ENCODE measurements at places on chromosomes 13 and 19.

- no peak for DNase-seq
Observed at GRCh38 chr13:93558637-93559036, 332.0 kb downstream of the GPC6 start.

DNA sequence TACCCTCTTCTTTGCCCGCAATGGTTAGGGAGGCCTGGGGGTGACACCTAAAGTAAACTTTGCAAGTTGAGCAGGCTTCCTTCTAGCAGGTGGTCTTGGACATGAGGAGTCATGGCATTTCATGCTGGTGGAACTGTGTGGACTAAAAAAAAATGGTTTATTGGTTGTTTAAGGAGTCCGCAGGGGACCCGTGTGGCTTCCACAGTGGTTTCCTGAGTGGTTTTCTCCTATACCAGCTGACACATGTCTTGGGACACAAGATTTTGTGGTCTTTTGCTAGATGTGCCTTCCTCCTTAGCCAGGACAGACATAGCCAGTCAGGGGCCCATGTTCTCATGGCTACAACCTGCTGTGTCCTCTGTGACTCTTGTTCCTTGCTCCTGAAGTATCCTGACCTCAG lies 1.5 kb downstream of the ZNF543 start:
- DNase-seq: no peak

DNA sequence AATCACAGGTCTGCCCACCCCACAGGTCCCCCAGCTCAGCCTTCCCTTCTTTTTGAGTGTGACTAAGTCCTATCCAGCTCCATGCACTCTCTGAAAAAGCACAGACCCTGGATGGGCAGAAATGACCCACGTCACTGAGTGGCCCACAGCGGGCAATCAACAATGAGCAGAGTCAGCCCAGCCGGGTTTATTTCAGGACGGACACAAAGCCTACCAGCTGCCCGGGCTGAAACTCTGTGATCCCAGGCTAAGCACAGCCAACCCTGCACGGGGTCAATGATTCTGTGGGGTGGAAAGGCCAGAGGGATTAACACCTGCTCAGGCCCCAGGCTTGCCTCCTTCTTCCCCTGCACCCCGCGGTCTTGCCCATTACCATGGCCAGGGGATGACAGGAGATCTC lies 8.4 kb downstream of the NAPA start:
- DNase-seq: no peak

DNA sequence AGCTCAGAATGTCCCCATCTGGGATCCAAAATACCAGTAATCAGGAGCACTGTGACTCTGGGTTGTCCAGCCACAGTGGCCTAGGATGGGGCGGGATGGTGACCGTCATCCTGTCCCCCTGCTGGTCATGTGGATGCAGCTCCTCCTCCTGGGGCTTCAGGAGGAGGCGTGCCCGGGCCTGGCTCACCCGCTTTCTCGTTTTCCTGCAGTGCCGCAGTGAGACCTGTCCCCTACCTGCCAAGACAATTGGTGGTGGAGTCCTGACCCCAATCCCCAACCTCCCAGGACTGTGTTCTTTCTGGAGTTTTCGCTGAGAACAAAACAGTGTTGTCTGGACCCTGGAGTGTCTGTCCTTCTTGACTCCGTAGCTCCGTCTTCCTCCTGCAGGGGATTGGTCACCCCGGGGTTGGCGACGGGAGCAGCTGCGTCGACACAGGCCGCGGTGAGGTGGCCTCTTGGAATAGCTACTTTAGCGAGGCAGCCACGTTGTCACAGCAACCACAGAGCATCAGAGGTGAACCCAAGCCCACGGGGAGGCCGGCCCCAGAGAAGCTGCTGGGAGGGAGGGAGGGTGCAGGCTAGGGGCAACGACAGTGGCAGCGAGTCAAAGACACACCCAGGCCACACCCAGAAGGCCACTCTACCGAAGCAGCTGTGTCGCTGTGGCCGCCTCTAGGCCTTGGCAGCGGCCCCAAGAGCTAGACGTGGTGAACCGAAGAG lies 10.2 kb upstream of the EMC10 start:
- DNase-seq: no peak

GRCh38 chr13:46632176-46632575 lies 79.2 kb downstream of the LRCH1 start:
- no peak for DNase-seq

GRCh38 chr13:64371045-64371444 lies 2859.1 kb downstream of the PCDH9 start:
- no peak for DNase-seq

- no peak for DNase-seq
Observed at GRCh38 chr19:33376423-33376822, 2.9 kb downstream of the CEBPG start.

DNA sequence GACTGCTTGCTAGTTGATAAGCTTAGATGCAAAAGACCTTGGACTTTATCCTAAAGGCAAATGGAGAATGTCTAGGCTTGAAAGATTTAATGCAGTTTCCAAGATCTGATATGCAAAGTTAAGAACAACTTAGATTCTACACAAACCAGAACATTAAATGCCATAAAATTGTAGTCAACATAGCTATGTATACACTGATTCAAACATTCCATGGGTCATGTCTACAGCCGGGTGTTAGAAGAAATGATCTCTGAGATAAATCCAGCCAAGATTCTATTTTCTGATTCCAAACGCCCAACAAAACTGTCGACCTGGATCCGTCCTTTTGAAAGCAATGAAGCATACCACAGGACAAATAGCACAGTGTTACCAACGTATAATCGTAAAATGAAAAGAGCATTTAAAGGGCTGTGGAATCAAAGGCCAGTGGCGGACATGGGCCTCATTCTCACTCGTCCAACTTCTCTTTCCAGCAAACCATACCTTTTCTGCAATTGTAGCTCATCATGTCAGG lies 52.7 kb downstream of the KCTD12 start:
- DNase-seq: no peak

DNA sequence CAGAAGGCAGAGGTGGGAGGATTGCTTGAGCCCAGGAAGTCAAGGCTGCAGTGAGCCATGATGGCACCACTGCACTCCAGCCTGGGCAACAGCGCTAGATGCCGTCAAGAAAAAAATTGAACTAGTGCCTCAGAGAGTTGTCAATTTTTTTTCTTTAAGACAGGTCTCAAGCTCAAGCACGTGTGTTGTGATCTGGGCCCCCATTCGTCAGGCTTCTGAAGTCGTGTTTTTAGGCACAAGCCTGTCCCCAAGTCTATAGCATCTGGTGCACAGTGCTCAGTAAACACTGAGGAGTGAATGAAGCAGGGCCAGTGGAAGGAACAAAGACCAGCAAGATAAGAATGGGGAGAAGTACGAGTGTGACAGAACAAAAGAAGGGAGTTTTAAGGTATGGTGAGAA lies 23.7 kb upstream of the LAMP1 start:
- no peak for DNase-seq

GRCh38 chr19:14434543-14435319 lies 1.6 kb downstream of the PKN1 start:
- DNase-seq: no peak

DNA sequence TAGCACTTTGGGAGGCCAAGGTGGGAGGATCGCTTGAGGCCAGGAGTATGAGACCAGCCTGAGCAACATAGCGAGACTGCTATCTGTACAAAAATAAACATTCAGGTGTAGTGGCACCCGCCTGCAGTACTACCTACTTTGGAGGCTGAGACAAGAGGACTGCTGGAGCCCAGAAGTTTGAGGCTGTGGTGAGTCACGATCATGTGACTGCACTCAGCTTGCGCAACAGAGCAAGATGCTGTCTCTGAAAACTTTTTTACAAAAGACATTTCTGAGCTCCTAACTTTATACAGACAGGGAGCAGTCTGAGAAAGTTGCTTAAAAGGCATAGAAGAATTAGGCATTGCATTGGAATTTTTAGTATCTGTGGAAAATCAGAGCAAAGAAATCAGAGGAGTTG lies 10.4 kb upstream of the TBC1D4 start:
- no peak for DNase-seq

DNA sequence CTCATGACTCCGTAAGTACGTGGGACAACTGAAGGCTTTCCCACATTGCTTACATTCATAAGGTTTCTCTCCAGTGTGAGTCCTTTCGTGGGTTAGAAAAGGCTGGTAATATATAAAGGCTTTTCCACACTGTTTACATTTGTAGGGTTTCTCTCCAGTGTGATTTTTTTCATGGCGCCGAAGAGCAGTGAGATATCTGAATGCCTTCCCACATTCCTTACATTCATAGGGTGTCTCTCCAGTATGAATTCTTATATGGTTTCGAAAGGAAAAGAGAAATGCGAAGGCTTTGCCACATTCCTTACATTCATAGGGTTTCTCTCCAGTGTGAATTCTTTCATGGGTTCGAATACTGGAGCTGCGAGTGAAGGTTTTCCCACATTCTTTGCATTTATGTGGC lies 29.5 kb downstream of the ZNF490 start:
- no peak for DNase-seq

DNA sequence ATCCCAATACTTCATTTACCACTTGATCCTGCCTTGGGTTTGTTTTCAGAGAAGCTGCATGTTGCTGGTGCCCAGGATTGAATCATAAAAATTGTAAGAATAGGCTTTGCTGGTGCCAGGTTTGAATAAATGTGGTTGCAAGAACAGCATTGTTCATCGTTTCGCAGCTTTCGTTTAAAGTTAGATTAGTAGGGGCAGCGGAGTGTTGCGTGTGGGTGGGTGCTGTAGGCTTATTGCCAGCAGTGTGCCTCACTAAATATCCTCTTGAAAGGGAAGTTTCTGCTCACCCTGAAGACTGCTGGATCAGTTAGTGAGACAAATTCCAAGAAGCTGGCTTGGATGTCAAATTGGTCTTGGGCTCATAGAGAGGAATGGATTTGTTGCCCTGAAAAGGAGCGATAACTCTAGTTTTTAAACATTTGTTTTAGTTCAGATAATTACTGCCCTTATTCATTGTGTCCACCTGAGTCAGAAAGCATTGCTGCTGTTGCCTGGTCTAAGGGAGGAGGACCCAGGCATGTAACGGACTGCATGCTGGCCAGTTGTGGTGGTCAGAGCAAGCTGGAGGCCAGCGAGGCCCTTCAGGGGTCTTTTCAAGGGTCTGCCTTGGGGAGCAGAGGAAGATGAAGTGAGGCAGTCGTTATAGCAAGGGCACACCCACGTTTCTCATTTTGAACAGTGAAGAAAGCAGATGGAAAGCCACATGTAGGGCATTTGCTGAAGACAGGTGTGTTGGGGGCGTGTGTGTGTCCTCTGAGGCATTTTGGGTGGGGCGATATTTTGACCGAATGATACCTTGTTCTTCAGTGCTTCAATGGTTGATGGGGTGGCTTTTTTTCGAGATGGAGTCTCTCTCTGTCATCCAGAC lies 8.5 kb downstream of the ILF3 start:
- no peak for DNase-seq

GRCh38 chr19:32824191-32824751 lies 45.3 kb downstream of the SLC7A9 start:
- DNase-seq: no peak

- no peak for DNase-seq
Observed at GRCh38 chr19:23049256-23049655, 46.3 kb upstream of the ZNF728 start.

DNA sequence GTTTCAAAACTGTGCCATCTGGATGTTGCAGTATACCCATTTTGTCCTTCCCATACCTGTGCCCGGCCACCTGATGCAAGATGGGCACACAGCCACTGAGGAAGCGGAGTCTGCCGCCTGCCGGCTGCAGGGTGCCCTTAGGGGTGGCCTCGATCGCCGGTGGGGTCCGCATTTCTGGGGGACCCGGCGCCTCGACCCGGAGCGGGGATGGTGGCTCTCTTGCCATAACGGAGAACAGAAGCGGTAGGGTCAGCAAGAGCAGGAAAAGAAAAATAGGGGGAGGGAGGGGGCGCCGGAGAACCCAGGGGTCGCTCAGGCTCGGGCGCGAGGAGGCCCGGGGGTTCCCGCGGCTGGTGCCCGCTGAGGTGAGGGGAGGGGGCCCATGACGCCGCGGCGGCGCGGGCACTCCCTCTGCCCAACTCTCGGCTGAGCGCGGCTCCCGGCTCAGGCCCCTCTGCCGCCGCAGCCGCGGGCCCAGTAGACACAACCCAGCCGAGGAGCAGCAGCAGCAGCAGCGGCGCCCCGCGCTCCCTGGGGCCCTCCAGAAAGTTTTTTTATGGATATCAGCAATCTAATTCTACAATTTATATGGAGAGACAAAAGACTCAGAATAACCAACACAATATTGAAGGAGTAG lies 13.8 kb upstream of the CYP4F2 start:
- DNase-seq: no peak

- DNase-seq: no peak
Observed at GRCh38 chr19:3457528-3458228, 22.6 kb downstream of the SMIM24 start.

DNA sequence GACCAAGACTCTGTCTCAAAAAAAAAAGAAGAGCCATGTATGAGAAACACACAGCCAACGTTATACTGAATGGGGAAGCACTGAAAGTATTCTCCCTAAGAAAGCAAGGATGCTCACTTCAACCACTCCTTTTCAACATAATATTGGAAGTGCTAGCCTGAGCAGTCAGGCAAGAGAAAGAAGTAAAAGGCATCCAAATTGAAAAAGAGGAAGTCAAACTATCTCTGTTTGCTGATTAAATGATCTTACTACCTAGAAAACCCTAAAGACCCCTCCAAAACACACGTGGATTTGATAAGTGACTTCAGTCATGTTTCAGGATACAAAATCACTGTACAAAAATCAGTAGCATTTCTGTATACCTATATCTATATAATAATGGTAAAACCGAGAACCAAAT lies 16.2 kb downstream of the WBP4 start:
- no peak for DNase-seq

GRCh38 chr19:47099576-47100050 lies 14.0 kb downstream of the ZC3H4 start:
- DNase-seq: no peak

- DNase-seq: no peak
Observed at GRCh38 chr13:38804061-38804460, 117.2 kb downstream of the FREM2 start.

- no peak for DNase-seq
Observed at GRCh38 chr13:21322327-21322965, 136.7 kb downstream of the ZDHHC20 start.

DNA sequence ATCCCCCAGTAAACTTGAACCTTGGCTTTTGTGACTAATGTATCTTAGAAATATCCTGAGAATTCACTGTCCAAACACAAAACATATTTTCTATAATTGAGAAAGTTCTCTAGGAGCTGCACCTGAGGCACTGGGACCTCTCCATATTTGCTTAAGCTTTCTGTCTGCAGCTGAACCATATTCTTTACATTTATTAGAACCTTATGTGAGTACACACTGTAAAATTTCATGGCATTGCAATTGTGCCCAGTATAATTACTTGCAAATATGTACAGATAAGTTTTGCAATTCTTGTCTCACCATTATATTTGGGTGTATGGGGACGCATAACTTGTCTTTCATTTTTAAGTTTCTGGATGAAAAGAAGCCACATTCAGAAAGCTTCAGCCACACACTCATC lies 280.7 kb upstream of the KLHL1 start:
- no peak for DNase-seq

GRCh38 chr13:30323524-30323923 lies 16.2 kb upstream of the KATNAL1 start:
- DNase-seq: no peak

GRCh38 chr13:20125129-20125782 lies 35.6 kb downstream of the GJA3 start:
- DNase-seq: no peak

GRCh38 chr19:12208221-12208620 lies 45.3 kb downstream of the ZNF136 start:
- no peak for DNase-seq

All from GM12878 (cell line).